ENCODE measurements at places on chromosomes 3 and 15.

DNA sequence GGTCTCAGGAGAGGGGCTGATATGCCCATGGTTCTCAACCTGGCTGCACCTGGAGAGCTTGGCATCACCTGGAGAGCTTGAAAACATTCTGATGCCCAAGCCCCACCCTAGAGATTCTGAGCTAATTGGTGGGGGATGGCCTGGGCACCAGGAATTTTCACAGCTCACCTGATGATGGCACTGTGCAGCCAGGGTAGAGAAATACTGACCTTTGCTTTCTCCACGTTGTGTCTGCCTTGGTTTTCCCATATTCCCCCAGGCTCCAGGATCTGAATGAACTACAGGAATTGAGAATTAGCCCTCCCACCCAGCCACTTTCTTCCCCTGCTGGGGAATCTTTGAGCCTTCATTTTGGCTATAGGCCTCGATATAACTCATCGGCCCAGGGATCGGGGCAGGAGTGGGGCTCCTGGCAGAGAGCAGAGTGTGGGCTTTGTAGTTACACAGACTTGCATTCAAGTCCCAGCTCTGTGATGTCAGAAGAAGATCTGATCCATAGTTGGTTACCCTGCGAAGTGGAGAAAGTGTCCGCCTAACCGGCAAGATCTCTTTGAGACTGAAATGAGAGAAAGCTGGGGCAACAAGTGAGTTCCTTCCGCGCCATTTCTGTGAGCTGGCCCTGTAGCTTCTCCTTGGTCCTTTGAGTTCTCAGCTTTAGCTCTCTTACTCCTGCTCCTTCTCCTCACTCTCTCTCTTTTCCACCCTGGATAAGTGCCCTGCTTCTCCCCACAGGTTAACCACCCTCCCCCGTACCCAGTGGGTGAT, 33.1 kb upstream of the UBE2Q2 start:
- peak; percentile 48 for DNase-seq

GRCh38 chr15:101239724-101240136, 12.1 kb downstream of the CHSY1 start:
- DNase-seq, result no peak

- DNase-seq, result peak; percentile 61
These were observed 10.5 kb upstream of the SH3GL3 start for GRCh38 chr15:83436513-83437158.

DNA sequence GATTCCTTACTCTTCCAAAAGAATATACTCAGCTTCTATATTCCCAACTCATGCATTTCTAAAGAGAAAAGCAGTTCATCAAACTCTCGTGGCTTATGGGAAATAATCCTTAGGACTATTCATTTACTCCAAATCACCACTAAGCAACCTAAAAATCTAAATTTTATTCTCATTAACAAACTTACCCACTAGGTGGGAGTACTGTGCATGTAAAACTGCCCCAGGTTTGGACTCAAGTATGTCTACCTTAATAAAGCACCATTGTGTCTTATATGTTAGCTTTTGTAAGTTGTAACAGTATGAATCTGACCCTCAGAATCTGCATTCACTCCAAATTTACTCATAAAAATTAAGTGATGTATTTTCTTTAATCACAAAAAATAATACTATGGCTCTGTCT, 25.3 kb downstream of the RAD18 start:
- peak; percentile 48 for DNase-seq

DNA sequence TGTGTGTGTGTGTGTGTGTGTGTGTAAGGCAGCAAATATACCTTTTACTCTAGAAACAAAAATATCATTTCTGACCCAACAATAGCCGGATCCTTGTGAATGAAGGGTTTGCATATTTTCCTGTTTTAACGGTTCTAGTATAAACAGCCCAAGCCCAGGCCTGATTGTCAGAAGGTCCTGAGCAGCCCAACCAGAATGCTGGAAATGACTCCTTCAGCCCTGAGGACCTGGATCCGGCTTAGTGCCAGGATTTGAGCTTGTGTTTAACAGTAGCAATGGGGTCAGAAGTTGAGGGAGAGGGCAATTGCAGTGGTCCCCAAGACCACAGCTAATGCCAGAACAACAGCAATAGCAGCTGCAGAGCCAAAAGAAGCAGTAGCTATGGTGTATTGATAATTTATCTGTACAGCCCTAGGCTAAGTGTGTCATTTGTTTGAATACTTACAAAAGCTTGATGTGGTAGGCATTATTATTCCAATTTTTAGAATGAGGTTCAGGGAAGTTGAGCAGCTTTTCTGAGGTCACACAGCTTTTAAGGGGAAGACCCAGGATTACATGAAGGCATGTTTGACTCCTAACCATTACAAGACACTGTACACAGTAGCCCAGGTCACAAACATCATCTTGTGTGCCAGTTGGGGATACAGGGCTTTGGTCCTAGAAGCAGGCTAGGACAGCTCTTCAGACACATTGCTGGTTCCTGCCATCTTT, 12.8 kb downstream of the FOXL2 start:
- DNase-seq, result no peak

- DNase-seq, result no peak
These were observed 46.0 kb downstream of the FSIP1 start for GRCh38 chr15:39736412-39737195.

- no peak for DNase-seq
These were observed 28.9 kb downstream of the DENND4A start for GRCh38 chr15:65762914-65763787.

DNA sequence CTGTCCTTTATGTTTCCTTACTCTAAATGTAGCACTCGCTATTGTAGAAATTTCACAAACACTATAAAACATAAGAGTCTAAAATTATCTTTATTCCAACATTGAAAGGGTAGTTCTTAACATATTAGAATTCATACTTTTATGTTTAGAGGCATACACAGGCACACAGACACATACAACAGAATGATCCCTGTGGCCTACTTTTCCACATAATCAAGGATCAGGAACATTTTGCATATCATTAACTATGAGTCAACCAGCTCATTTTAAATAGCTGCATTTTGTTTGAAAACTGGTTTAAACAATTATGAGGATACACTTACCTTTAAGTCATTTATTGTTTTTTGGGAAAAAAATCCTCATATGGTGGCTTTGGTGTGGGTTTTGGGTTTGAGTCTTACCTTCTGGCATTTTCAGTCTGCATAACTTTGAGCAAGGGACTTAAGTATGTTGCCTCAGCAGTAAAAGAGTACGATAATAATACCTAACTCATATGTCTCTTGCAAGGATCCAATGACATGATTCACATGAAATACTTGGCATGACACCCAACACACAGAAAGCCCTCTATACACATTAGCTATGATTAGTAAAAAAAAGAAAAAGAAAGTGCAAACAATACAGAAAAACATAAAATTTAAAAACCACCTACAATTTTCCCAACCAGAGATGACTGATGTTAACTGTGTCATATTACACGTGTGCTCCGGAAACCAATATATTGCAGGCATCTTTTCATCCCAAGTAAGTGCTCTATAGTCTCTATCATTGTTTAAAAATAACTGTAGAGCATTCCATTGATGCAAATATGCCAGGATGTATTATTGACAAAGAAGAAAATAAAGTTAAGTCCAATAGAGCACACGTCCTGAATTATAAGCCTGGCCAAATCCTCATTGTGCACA, 213.1 kb upstream of the ADAMTS9 start:
- no peak for DNase-seq

DNA sequence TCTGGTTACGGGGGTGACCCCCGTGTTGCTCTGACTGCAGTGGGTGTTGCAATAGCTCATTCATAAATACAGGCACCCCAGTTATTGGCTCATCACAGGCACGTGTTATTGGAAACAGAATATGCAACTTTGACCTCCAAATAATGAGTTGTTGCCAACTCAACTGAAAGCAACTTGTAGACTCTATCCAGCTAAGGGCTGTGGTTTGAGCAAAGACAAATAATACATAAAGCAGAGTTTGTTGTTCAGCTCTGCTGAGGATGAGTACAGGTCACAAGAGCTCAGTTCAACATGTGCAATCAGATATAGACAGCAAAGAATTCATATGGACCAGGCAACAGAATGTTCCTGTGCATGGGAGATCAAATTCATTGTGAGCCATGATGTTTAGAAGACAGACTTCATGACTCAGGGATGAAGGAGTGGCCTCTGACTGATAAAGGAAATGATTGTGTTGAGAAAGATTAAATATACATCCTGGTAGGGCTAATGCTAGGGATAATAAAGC, 87.6 kb upstream of the LRIG1 start:
- peak; percentile 21 for DNase-seq

DNA sequence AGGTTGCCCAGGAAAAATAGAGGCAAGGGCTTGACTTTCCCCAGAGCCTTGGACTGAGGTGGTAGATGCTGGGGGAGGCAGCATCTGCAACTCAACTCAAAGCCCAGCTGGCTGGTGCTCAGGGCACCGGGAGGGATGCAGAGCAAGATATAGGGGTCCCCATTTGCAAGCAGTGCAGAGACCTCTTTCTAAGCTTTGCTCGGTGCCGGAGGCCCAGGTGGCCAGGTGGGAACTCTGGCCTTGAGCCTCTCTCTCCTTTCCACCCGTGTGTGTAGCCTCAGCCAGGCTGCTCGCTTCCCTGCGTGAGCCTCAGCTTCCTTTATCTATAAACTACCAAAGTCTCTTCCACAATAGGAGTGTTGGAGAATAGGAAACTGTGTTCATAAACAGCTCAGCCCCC, 36.5 kb downstream of the SLC6A6 start:
- DNase-seq, result no peak

GRCh38 chr3:193812078-193812725, 219.2 kb downstream of the OPA1 start:
- DNase-seq, result no peak

- no peak for DNase-seq
These were observed 573.3 kb downstream of the EPHB1 start for GRCh38 chr3:135368316-135368715.

DNA sequence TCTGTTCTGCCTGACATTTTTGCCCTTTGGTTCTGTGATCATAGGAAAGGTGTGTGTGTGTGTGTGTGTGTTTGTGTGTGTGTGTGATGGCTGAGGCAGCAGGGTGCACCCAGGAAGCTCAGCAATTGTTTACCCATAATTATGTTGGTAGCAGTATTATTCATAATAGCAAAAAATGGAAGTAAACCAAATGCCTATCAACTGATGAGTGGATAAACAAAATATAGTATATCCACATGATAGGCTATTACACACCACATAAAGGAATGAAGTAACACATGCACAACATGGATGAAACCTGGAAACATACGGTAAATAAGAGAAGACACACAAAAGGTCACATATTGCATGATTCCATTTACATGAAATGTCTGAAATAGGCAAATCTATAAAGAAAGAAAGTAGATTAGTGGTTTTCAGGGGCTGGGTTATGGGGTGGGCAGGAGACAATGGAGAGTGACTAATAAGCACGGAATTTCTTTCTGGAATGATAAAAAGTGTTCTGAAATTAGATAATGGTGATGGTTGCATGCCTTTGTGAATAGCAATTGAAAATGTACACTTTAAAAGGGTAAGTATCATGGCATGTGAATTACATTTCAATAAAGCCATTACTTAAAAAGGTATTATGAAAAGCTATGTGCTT, 167.2 kb downstream of the POLR2M start:
- peak; percentile 72 for DNase-seq

- no peak for DNase-seq
These were observed 335.1 kb upstream of the CNTN6 start for GRCh38 chr3:757711-758110.

DNA sequence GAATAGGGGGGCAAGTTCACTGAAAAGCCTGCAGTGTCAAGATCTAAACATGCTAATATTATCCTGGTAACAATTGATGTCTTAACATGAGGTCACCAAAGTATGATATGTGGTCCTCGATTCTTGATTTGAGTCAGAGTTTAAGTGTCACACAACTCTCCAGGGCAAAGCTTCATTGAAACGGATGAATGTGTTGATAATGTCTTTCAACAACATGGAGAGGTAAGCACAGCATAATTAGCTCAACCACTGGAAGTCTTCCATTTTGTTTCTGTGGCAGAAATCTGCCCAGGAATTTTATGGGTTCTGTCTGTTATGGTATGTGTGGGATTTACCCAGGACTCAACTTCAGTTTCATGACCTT, 591.5 kb downstream of the ZNF385D start:
- no peak for DNase-seq

- DNase-seq, result peak; percentile 75
These were observed 87.5 kb downstream of the FAM43A start for GRCh38 chr3:194773216-194773615.

DNA sequence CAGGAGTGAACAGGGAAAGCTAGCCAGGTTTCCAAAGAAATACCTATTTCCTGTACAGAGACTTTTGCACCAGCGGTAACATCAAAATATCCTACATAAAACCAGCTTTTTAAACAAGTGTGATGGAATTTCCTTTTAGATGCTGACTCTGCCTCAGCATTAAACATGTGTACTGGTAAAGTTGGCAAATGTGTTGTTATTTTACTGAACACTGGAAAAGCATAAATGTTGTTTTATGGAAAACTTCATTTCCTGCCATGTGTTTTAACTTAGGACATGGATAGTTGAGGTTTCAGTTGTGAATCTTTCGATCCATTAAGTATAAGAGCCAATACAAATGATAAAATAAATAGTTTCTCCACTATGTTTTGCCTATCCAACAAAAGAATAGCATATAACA, 15.7 kb downstream of the OXNAD1 start:
- DNase-seq, result no peak

GRCh38 chr15:24919446-24919845, 35.3 kb upstream of the SNRPN start:
- no peak for DNase-seq

DNA sequence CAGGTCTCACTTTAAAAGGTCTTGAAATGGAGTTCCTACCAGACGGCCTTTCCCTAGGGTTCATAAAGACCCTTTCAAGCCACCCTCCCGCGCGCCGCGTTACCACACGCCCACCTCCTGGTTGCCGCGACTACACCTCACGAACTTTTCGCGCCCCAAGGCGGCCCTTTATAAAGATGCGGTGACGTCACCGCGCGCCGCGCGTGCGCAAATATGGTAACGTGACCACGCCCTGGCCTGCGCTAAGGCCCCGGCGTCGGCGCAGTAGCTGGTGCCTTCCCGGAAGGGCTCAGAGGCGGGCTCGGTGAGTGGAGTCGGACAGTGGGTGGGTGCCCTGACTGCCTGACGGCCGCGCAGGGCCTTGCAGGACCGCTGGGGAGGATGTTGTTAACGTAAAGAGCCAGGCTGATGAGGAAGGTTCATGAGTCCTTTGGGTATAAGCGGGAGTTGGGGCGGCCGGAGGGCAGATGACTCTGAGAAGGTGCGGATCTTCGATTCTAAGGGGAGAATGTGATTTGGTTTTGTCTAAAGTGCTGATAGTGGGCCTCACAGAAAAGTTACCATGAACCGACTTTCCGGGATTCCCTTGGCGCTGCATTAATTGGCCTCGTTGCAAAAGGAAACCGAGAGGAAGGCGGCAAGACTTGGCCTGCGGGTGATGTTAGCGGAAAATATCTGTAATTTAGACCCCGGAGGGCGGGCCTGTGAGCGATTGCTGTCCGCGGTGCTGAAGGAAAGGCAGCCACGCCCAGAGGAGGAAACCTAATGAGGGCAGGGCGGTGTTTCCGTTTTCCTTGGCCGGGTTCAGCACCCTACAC, 54.4 kb downstream of the FEZF2 start:
- peak; percentile 28 for DNase-seq

GRCh38 chr15:81338170-81339007, 14.4 kb upstream of the STARD5 start:
- DNase-seq, result peak; percentile 87

- DNase-seq, result peak; percentile 98
These were observed 20.3 kb downstream of the PPCDC start for GRCh38 chr15:75043509-75044257.

Measured in A172 (cell line).